ENCODE measurements at places on chromosomes 6 and 20. TPM values are rescaled to one million over a fixed set of nuclear protein-coding genes. Genes with fewer than 3 reads are reported as not detected.

COL11A2 gene
- total RNA-seq = 0.72 TPM

GINM1 gene
- total RNA-seq = 18.0 TPM

ENPP3 gene
- 0.09 TPM for total RNA-seq

MUC22 gene
- not detected for total RNA-seq

AKAP12 gene
- 13.2 TPM for total RNA-seq

IMPG1 gene
- total RNA-seq = 0.44 TPM

RFX6 gene
- 0.51 TPM for total RNA-seq

HLA-B gene
- 1,089 TPM for total RNA-seq

CDSN gene
- total RNA-seq = not detected

DNA sequence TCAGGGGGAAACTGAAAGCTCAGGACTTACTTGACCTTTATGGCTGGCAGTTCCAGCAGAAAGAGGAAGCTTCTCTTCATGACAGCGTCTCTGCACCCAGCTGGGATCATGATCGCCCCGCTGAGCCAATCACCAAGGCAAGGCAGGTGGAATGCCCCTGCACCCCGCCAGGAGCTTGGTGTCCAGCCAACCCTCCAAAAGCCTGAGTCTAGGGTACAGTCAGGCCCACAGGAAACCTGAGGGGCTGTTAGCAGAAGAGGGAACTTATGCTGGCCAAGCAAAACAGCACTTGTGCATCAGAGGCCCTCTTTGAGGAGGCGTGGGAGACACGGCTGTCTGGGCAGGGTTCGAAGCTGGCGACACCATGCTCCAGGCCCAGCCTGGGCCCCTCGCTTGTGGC is 188.3 kb upstream of the GMDS start:
- DNase-seq = no peak

GRCh38 chr6:13338038-13338437 is 9.7 kb upstream of the TBC1D7 start:
- no peak for DNase-seq

DNA sequence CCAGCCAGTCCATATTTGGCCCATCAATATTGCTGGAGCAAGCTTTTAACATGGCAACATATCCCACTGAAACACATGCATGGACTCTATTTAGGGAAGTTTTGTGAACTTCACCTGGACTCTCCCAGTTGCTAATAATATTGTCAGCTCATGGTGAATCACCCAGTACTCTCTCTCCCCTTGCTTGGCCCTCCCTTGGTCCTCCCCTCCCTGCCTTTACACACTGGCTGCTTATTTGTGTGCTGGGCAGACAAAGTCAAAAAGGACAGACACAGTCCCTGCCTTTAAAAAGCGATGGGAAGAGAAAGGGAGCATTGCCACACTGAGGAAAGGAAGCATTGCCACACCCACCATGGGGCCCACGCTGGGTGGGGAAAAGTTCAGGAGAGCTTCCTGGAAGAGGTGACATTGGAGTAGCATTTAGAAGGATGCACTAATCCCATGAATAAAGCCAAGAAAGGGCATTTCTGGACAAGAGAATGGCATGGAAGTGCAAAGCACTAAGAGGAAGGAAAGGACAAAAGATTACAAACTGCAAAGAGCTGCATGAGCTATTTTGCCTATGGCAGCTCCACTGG is 143.4 kb upstream of the EXOC2 start:
- no peak for DNase-seq

- peak; percentile 5 for DNase-seq
Measured at GRCh38 chr20:58076405-58076804, 152.0 kb downstream of the ANKRD60 start.

DNA sequence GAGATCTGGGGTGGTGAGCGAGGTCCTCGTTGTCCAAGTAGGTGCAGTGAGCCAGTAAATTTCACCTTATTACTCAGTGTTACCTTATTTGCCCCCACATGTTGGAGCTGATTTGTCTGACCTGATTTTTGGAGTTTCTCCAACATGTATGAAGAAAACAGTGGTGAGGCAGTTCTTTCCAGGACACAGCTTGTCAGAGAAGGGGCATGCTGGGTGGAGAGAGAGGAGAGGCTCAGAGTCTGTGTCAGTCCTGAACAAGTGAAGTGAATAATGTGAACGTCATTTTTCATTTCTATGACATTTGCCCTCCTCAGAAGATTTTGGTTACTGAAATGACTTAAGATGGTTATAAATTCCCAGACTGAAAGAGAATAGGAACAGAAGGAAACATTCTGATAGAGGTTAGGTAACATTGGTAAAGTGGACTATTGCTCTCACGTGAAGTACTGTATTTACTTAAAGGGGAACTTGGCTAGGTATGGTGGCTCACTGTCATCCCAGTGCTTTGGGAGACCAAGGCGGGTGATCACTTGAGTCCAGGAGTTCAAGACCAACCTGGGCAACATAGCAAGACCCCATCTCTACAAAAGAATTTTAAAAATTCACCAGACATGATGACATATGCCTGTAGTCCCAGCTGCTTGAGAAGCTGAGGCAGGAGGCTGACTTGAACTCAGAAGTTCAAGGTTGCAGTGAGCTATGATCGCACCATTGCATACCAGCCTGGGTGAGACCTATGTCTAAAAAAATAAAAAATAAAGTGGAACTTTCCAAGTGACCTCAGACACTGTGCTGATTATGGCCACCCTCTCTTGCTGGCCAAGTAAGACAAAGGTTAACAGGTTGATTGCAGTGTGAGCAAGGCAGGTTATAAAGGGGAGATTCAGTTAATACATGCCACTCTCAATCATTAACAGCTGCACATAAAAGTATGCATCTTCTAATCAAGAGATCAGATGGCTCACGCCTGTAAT is 184.3 kb downstream of the EDN1 start:
- no peak for DNase-seq

DNA sequence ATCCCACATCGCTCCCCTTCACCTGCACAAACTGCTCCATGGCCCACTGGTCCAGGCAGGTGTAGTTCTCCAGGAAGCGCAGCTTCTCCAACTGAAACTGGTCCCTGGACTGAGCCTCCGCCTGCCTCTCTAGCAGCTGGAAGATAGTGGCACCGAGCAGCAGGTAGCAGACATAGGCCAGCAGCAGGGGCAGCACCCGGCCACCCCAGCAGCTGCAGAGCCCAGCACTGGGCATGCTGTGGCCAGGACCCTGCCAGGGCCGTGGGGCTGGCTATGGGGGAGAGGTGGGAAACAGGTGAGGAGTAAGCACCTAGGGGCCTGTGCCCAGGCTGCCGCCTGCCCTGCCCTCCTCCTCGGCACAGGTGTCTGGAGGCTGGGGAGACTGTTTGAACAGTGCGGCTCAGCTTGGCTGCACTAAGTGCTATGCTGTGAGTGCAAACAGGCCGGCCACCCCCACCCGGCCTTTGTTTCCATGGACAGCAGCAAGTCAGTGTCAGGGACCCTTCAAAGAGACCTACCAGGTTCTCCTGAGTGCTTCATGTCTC is at the start of gene KCNK16:
KCNK16 (minus strand) TSS at position 397 of the 545 bp plus-strand sequence; CDS start at position 235, 162 bp downstream.
- no peak for DNase-seq

- no peak for DNase-seq
Measured at GRCh38 chr6:15877231-15877630, 214.4 kb upstream of the DTNBP1 start.

- DNase-seq = no peak
Measured at GRCh38 chr6:15283986-15284361, 38.1 kb downstream of the JARID2 start.

- DNase-seq = no peak
Measured at GRCh38 chr6:153790048-153790447, 249.0 kb upstream of the OPRM1 start.

DNA sequence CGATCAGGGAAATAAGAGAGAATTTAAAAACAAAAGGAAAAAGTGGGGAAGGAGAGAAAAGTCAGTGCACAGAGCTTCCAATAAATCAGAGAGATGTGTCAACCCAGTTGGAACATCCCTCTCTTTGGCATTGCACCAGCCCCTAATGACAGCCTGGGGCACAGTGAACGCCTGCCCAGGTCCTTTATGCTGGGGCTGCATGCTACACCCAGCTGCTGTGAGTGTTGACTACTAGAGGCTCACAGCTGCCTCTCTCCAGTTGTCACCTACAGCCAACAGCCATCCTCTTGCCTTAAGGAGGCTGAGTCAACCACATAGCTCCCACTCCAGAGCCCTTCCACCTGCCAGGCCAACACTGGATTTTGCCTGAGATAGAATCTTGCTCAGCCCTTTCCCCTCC is 19.0 kb downstream of the OR2H2 start:
- DNase-seq = no peak

DNA sequence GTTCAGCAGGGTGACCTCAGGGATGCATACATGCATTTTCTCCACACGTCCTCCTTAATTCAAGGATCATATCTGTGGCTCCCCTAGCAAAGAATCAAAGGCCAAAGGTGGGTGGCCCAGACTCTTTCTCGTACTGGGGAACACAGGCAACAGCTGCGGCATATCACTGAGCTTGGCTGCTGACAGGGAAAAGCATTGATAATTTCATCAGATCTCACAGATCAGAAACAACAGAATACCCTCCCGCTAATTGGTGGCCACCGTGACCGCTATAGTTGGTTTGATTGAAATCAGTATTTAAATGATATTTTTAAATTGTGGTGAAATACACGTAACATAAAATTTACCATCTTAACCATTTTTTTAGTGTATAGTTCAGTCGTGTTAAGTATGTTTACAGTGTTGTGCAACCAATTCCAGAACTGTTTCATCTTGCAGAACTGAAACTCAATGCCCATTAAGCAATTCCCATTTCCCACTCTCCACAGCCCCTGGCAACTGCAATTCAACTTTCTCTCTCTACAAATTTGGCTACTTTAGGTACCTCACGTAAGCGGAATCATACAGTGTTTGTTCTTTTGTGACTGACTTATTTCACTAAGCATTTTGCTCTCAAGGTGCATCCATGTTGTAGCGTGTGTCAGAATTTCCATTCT is 74.7 kb upstream of the TMEM170B start:
- DNase-seq = no peak

DNA sequence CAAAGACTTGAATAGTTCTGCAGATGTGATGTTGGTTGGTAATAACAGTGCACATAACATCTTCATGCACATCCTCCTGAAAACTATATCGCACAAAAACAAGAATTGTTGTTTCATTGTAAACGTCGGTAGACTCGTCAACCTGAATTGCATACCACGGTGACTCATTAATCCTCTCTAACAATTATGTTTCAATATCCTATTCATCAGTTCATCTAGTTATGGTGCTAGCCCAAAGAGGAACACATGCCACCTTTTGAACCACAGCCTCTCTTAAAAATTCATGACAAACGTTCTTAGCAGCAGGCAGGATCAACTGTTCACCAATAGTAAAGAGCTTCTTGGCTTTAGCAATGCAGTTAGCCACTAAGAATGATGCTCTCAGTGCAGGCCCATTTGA is 25.0 kb downstream of the CRYBG1 start:
- no peak for DNase-seq

GRCh38 chr6:140062043-140063020 is 687.9 kb upstream of the CITED2 start:
- DNase-seq = peak; percentile 18

GRCh38 chr20:48563191-48563870 is 264.5 kb downstream of the PREX1 start:
- DNase-seq = no peak

DNA sequence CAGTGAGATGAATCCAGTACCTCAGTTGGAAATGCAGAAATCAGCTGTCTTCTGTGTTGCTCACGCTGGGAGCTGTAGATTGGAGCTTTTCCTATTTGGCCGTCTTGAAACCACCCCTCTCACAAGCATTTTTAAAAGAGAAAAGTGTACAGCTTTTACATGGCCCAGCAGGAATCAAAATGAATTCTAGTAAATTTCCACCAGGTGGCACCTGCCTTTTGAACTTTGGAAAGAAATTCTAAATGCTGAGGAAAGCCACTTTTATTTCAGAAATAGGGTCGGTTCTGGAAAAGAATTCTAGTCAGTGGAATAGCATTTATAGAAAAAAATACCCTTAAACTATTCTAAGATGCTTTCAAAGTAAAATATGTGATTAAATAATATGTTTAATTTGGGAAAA is 647.8 kb downstream of the CD109 start:
- DNase-seq = no peak

DNA sequence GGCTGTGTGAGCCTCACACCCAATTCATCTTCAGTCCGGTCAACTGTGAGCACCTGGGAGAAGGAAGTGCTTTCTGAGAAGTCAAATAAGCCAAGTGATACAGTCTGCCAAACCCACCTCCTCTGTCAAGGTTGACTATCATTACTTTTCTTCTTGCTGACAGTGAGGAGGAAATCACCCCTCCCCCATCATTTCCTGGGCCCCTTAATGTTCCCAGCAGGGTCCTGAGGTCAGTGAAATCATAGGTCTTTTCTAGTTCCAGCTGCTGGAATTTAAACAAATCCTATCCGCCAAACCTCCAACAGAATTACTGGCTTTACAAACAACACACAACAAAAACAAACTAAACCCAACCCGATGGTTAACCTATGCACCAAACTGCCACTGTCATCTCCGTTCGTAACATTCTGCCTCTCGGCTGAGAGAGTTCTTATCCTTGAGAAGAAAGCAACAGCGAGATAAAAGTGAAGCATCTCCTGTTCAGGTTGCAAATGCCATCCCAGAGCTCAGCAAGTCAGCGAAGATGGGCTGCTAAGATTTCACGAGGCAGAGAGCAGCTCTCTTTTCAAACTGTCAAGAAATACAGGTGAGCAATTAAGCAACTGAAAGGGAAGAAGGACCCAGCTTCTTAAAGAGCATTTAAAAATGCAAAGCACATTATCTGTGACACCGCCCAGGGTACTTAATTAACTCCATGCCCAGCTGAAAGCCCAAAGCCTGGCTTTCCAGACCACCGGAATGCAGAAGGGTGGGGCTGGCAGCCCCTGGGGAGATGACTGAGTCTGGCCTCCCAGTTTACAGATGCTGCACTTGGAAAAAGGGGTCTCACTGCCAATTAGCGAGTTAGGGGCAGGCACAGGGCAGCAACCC is 24.7 kb downstream of the GFOD1 start:
- no peak for DNase-seq

- DNase-seq = no peak
Measured at GRCh38 chr20:6707321-6707831, 60.1 kb upstream of the BMP2 start.

- no peak for DNase-seq
Measured at GRCh38 chr20:32205110-32205842, 2.3 kb downstream of the PLAGL2 start.

DNA sequence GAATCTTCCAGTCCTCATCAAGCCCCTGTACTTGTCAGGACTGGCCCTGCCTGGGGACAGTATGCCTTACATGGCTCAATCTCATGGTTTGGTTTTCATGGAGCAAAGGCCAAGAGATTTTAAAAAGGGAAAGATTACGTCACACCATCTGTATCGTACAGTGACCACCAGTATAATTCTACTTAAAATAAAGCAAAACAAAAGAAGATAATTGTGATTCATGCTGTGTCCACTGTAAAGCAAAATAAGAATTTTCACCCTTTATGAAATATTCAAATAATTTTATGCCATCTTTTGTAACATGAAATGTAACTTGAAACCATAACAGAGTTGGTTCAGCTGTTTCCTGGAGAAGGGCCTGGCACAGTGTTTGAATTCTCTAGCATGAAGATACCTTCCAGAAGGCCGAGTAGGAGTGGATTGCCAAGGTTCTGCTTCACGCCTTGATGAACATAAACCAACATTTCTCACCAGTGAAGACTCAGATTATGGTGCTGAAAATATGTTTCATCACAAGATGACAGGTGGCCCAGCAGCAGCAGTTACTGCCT is 486.5 kb downstream of the RFPL4B start:
- no peak for DNase-seq

Measured in pancreas (tissue), 10 donors.